Iris pigment epithelial cell (primary cell): ENCODE measurements at places on chromosomes 6 and 20.

- DNase-seq = peak; percentile 54
These were observed 1339.4 kb downstream of the GRIK2 start for GRCh38 chr6:102732898-102733297.

GRCh38 chr6:26743157-26743821 is 83.7 kb upstream of the ZNF322 start:
- peak; percentile 82 for DNase-seq

GRCh38 chr20:62234339-62234738 is 4.0 kb upstream of the OSBPL2 start:
- DNase-seq = no peak

- DNase-seq = no peak
These were observed 40.9 kb downstream of the ARFGEF2 start for GRCh38 chr20:48962421-48962820.

DNA sequence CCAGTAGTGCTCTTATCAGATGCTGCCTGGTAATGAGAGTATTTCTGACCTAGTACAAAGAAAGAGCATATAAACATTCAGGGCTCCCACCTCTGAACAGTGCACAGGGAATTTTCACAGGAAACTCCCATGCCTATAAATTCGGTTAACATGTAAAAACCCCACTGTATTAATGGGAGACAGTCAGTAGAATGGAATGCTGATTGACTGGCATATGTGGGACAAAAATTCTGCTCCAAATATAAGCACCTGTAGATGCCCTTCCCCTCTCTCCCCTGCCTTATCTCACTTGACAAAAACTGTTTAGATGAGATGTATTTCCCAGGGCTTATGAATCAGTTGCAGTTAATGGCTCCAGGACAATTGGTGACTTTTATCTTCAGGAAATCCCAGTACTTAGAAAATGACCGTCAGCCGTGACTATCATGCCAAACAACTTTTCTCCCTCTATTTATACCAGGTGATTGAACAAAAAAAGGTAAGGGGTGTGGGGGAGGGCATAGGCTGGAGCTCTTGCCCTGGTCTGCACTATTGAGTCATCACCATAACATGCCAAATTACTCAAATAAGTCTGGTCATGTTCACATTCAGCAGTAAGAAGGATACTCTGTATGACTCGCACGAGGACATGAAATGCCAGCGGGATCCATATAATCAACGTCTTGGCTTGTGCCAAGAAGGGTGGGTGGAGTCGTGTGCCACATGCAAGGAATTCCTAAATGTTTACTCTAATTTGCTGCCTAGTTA is 176.4 kb upstream of the BMP2 start:
- peak; percentile 80 for DNase-seq

DNA sequence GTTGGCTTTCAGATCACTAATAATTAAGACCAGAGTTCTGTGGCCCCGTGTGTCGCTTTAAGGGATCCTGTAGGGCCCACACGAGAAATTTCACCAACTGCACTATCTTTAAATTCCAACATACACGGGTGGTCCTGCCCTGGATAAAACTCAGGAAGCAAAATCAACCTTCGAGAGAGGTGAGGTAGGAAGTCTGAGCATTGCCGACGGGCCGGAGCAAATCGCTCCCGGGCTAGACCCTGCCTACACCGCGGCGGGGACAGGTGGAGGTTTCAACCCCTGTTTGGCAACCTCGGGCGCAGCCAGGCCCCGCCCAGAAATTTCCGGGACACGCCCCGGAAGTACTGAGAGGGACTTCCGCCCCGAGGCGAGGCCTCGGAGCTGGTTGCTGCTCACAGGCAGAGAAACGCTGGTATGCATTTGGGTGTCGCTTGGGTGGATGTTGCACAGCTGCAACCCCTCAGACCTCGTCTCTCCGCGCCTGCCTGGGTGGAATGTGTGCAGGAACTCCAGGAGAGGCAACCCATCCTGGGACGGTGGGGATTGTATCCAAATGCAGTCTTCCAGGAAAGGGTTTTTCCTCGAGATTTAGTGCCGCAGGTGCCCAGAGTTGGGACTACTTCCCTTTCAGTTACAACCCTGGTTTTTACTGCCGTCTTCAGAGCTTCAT is 19.9 kb downstream of the ZKSCAN8 start:
- DNase-seq = peak; percentile 71

GRCh38 chr6:21137700-21138335 is 455.7 kb upstream of the SOX4 start:
- DNase-seq = no peak

GRCh38 chr6:85111481-85112011 is 338.3 kb upstream of the NT5E start:
- DNase-seq = no peak

- DNase-seq = no peak
These were observed 197.1 kb downstream of the EPHA7 start for GRCh38 chr6:93222071-93222851.
